Activated T-helper 1 cell treated with Interleukin-2 at 50 U/mL for 16 hours (primary cell): ENCODE measurements at places on chromosomes 1 and 21.
A peak's percentile ranks its signal among the peaks of the same experiment; 100 is the strongest.

DNA sequence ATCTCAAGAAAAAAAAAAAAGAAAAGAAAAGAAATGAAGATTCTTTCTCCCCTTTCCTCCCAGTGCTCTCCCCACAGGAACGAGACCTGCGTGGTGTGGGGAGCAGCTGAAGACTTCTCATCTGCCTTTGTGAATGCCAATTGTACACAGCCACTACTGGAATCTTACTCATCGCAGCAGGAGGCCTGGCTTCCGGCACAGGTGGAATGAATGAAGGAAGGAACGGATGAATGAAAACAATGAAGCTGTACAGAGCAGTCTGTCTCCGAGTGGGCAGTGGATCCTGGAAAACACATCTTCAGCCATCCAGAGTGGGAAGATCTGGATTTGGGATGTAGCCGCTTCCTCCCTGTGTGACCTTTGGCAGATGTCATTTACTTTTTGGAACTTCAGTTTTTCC lies 64.9 kb downstream of the RUNX3 start:
- DNase-seq: no peak

GRCh38 chr1:6807782-6808181 lies 22.5 kb downstream of the CAMTA1 start:
- no peak for DNase-seq

DNA sequence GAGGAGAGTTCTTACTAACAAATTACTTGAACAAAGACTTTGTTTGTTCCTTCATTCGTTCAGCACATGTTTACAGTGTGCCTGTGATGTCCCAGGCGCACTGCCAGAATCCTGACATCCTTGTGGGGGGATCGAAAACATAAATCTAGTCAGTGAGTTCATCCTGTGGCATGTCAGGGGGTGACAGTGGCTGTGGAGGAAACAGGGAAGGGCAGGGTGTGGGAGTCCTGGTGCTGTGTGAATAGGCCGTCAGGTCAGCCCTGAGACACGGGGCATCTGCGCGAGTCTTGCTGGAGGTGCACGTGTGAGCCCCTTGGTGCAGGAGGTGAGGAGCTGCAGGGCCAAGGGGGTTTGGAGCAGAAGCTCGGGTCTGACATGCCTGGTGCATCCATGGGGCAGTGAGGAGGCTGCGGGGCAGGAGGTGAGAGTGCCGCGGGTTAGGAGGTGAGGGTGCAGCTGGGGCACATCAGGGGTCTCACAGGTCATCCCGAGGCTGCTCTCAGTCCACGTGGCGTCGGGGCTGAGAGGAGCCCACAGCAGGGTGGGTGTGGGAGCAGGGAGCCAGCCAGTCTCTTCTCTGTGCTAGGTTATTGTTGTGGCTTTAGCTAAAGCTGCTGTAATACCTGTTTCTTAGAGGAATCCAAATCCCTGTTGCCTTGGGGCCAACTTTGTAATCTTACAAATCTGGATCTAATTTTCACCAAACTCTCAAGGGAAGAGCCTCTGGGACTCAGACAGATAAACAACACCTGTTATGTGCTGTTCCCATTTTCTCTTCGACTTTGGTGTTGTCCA lies 93.4 kb downstream of the PCBP3 start:
- DNase-seq: no peak

DNA sequence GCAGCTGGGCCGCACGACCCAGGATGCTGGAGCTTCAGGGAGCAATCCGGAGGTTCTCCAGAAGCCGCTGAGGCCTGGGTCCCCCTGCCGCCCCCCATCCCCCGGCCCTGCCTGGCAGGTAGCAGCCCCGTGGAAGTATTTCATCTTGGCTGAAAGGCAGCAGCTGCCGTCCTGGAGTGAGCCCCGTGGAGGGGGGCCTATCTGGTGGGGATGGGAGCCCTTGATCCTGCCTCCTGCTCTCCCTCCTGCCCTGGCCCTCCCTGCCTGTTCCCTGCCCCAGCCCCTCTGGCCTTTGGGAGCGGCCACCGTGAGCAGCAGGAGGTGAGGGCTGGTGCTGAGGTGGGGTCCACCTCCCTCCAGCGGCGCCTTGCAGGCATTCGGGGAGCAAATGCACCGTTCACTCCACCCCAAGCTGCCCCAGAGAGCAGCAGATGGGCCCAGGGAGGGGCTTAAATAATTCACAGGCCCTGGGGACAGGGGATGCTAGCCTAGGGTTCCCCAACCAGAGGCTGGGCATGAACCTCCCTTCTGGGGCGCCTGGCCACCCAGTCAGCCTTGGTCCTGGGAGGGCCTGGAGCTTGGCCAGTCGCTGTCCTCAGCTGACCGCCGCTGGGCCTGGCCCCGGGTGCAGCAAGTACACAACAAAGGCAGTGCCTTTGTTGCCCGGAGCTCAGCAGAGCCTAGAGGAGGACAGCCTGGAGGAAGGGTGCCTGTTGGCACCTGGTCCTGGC lies 23.7 kb upstream of the PLCH2 start:
- DNase-seq: no peak

GRCh38 chr1:233710031-233710430 lies 96.1 kb downstream of the KCNK1 start:
- no peak for DNase-seq

- no peak for DNase-seq
Observed at GRCh38 chr1:232629250-232630046, 485 bp downstream of the SIPA1L2 start.

DNA sequence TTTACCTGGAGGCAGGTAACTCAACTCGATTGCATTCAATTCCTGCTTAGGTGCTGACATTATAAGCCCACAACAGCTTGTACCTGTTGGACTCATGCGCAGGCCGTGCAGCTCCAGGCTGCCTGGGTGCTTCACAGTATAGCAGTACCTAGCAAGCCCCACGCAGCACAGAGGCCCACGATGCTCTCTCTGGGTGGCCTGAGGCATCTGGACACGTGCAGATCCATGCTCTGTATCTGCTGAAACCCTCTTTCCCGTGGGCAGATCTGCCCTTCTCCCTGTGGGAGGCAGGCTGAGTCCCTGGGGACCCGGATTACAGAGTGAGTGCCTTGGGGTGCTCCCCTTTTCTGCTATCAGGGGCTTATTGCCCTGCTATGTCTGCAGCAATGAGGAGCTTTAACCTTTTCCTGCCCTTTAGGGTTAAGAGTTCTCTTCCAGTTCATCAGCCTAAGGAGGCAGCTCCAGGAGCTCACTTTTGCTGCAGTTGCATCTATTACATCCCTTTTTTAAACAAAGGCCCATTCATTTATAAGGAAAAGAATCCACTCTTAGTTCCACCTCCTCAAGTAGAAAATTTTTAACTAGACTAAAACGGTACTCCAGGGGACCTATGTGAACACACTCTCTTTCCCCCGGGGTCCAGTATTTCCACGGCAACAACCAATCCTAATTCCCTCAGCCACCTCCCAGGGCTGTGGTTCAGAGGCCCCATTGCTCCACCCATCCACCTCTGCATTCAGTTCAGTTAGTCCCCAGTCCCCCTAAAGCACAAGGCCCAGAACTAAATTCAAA lies 19.3 kb downstream of the ITPKB start:
- no peak for DNase-seq

GRCh38 chr1:158003406-158003800 lies 10.0 kb downstream of the KIRREL1 start:
- DNase-seq: no peak

DNA sequence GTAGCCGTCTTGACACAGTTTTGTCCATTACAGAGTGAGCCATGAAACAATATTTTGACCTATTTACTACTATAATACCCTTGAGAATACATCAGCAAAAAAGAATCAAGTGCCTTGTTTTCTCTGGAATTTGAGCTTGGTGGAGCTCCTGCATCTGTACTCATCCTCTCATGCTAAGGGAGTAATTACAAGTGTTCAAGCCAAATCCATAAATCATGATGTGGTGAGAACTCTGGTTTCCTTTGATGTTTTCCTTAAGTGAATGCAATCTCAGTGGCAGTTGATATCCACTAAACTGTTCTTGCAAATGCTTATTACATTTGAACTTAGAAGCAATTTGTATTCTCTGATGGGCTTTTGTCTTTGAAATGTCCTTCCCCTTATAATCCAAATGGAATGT lies 824.6 kb upstream of the TMPRSS15 start:
- no peak for DNase-seq

- DNase-seq: no peak
Observed at GRCh38 chr1:229124116-229124515, 146.8 kb upstream of the RAB4A start.

DNA sequence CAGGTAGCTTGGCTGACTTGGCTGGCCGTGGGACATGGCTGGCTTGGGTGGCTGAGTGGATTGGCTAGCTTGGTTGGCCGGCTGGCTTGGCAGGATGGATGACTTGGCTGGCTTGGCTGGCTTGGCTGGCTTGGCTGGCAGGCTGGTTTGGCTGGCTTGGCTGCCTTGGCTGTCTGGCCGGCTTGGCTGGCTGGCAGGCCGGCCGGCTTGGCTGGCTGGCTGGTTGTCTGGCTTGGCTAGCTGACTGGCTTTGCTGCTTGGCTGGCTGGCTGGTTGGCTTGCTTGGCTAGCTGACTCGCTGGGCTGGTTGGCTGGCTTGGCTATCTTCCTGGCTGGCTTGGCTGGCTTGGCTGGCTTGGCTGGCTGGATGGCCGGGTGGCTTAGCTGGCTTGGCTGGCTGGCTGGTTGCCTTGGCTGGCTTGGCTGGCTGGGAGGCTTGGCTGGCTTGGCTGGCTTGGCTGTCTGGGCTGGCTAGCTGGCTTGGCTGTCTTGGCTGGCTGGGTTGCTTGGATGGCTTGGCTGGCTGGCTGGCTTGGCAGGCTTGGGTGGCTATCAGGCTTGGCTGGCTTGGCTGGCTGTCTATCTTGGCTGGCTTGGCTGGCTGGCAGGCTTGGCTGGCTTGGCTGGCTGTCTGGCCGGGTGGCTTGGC lies 129.7 kb upstream of the FAM72C start:
- DNase-seq: peak; percentile 4

DNA sequence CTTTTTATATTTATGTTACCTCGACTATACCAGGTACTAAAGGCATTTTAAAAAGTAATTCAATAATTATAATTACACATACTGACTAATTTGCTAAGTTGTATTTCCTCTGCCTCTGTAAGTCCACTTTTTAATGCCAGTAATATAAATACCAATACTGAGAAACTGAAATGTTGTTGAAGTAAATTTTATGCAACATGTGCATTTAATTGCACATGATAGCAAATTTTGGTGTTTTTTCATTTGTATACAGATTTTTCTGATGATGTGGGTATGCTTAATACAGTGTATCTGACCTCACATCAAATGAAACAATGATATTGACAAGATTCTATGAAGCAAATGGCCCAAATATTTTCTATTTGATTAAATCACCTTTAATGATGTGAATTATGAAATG lies 1531.6 kb downstream of the KCNT2 start:
- no peak for DNase-seq

DNA sequence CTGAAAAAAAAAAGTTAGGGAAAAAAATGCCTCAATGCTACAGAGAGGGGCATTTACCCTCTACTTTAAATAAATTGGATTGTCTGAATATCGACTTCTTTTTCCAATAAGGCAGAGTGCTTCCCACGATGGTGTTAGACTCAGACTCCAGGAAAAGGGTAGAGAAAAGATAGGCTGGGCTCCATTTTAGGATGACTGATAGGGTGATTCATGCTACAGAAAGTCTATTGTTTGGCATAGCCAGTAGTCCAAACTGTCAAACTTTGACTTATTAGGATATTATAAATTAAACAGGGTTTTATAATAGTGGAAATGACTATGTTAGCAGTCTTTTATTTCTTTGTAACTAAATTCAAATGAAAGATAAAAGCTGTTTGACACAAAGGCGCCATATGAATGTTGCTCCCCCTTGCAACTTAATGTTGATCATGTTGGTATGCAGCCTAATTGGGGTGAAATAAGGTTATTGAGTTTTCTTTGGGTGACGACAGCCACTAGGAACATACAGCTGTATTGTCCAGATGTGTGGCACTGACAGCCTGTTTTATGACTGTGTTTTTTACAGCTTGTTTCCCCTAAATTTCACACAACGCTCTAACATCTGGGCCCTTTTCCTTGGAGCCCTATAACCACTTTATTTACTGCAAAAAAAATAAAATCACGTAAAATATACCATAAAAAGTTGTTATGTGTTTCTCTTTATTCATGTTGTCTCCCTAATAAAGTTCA lies 69.3 kb downstream of the SPAG17 start:
- no peak for DNase-seq

- DNase-seq: no peak
Observed at GRCh38 chr1:53799141-53799540, 39.0 kb downstream of the NDC1 start.

GRCh38 chr1:54865238-54866073 lies 21.5 kb downstream of the DHCR24 start:
- DNase-seq: no peak

GRCh38 chr1:30657131-30658013 lies 66.0 kb downstream of the MATN1 start:
- DNase-seq: no peak
